SW480 (cell line): ENCODE measurements at places on chromosomes 1 and 21.

DNA sequence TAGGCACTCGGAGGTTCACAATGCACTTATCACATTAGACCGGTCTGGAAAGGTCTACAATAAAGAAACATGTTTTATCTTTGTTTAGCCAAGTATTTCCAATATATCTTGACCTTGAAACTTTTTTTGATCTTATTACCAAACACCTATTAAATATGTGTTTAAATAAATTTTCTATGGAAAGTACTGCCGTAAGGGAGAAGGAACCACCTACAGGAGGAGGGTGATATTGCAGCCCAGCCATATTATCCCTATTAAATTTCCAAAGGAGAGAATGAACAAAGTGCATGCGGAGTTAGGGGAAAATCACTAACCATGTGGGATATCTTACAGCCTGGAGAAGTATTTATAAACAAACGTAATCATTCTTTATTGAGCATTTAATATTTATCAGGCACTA is 14.5 kb downstream of the BRINP2 start:
- no peak for DNase-seq

DNA sequence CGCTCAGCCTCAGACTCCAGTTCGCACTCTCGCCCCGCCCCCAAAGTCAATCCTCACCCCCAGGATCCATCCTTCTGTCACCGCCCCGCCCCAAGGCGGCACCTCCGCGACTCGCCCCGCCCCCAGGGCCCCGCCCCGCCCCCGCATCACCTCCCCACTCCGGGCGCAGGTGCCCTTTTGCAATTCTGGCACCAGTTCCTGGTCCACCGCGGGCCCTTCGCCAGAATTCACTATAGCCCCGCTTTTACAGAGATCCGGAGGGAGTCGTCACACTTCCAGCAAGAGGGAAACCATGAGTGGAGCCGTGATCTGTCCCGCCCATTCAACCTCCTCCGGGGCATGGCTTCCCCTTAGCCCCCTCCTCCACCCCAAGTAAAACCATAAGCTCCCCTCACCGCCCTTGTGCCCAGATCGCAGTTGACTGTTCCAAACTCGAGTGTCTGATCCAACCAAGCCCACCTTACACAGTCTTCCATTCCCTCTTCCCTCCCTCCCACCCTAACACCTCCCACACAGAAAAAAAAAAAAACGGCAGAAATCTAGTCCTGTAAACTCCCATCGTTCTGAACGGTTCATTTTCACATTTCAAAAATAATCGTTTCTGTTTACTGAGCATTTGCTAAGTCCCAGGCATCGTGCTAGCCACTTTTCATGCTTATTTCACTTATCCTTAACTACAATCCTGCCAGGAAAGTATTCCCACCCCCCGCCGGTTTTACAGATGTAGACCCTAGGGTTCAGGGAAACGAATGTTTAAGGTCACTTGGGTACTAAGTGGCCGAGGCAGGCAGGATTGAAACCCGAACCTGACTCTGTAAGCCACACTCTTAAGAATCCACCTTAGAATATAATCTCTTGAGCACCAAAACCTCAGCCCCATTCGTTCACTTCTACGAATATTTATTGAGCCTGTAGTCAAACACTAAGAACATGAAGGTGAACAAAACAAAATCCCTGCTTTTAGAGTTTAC is 1.3 kb upstream of the DNAJC16 start:
- DNase-seq: no peak

- no peak for DNase-seq
Measured at GRCh38 chr1:219959540-219960203, 31.3 kb upstream of the SLC30A10 start.

- DNase-seq: peak; percentile 46
Measured at GRCh38 chr1:205791568-205792180, 16.4 kb upstream of the RAB29 start.

GRCh38 chr1:30685796-30686165 is 37.6 kb downstream of the MATN1 start:
- DNase-seq: no peak

- peak; percentile 68 for DNase-seq
Measured at GRCh38 chr1:54409156-54410142, 3.3 kb upstream of the SSBP3 start.

DNA sequence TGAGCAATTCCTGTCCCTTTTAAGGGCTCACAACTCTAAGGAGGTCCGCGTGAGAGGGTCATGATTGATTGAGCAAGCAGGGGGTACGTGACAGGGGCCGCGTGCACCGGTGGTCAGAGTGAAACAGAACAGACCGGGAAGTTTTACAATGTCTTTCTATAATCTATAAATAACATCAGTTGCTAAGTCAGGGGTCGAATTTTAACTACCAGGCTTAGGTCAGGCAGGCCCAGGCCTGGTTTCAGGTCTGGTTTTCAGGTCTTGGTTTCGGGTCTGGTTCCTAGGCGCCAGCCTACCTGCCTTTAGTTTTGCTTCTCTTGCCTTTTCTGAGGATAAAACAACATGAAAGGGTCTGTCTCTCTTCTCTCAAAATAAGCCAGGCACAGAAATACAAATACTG is 476.0 kb upstream of the CAMK1G start:
- DNase-seq: no peak

DNA sequence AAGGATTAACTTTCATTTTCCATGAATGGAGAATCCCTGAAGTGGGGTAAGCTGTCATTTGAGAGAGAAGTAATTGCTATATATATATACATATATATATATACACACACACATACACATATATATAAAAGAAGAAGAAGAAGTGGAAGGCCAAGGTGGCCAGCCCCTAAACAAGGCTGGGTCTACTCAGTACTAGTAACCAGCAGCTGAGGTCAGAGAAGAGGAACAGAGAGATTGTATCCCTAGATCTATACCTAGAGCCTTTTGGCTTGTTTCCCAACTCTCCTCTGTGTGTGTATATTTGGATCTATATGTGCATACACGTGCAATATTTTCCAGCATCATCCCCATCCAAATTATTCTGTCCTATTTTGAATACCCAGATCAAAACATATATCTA is 5.2 kb downstream of the TNFSF4 start:
- no peak for DNase-seq

DNA sequence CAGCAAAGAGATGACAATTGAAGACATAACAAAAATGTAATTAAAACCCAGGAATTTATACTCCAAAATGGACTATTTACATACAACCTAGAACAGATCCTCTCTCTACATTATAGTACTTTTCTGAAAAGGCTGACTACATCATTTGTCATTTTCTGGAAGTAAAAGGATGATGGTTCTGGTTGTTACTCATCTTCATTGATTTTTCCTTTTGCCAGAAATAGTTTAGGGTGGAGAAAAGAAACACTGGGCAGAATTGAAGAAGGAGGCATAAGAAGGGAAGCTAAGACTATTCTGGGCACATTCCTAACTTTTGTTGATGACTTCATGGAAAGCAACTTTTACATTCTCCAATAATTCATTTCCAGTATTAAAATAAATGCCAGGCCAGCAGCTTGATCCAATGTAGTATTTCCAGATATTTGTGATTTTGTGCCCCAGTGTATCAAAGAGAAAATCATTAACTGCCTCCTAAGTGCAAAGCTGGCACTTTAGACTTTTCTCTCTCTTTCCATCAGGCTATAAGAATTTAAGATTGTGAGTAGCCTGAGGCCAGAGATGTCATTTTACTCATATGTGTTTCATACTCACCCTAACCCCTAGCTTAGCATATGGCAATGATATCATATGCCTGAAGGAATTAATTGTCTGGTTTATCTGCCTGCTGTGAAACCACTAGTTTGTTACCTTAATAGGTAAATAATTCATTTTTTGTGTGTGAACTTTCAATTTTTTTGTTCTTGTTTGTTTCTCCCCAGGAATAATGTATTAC is 369.5 kb upstream of the LYPLAL1 start:
- DNase-seq: no peak

- DNase-seq: no peak
Measured at GRCh38 chr1:182246783-182247182, 144.8 kb downstream of the GLUL start.

DNA sequence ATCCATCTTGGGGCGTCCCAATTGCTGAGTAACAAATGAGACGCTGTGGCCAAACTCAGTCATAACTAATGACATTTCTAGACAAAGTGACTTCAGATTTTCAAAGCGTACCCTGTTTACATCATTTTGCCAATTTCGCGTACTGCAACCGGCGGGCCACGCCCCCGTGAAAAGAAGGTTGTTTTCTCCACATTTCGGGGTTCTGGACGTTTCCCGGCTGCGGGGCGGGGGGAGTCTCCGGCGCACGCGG is 282 bp upstream of the SOD1 start:
- no peak for DNase-seq

GRCh38 chr1:5312862-5313261 is 658.5 kb downstream of the AJAP1 start:
- no peak for DNase-seq

DNA sequence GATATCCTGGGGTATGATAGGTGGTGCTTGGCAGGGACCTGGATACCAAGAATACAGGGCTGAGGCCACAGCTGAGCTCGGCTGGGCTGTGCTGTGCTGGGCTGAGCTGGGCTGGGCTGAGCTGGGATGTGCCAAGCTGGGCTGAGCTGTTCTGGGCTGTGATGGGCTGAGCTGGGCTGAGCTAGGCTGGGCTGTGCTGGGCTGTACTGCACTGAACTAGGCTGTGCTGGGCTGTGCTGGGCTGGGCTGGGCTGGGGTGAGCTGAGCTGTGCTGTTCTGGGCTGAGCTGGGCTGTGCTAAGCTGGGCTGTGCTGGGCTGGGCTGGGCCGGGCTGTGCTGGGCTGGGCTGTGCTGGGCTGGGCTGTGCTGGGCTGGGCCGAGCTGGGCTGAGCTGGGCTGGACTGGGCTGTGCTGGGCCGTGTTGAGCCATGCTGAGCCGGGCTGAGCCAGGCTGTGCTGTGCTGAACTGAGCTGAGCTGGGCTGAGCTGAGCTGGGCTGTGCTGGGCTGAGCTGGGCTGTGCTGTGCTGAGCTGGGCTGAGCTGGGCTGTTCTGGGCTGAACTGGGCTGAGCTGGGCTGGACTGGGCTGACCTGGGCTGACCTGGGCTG is 94.7 kb upstream of the ACTRT2 start:
- DNase-seq: no peak

DNA sequence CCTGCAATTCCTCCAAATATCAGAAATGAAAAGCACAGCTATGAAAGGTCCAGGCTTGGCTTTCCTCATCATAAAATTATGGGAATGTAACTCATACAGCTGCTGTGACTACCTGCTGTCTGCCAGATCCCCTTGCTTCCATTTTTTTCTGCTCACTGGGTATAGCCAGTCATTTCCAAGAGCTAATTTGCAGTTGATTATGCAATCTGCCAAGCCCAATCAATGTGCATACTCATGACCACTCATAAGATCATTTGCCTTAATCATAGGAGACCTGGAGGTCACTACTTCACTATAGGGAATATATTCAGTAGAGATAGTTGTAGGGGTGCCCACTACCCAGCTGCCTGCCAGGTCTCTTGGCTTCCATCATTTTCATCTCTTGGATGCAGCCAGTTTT is 417.7 kb upstream of the ZRANB2 start:
- no peak for DNase-seq

- no peak for DNase-seq
Measured at GRCh38 chr1:201945863-201946223, 505 bp downstream of the LMOD1 start.

DNA sequence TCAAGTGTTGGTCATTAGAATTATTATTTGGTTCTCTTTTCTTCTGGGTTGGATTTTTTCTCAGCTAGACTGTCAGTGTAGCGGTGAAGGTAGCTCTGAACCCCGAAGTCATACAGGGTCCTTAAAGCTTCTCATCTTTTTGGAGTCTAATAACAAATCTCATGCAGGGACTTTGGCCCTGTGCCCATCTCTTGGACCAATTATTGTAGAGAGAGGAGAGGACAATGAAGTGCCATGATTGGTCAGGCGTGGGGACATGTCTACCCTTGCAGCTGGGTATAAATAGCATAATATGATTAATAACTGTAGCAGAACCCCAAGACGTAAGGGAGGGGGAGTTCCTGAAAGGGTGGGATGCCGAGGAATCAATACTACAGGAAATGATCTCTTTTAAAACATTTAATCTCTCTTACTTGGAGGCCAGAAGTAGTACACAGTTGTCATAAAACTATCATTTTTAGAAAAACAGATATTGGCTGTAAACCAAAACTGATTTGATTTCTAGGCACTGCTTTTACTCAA is 8.8 kb downstream of the MAGI3 start:
- no peak for DNase-seq

DNA sequence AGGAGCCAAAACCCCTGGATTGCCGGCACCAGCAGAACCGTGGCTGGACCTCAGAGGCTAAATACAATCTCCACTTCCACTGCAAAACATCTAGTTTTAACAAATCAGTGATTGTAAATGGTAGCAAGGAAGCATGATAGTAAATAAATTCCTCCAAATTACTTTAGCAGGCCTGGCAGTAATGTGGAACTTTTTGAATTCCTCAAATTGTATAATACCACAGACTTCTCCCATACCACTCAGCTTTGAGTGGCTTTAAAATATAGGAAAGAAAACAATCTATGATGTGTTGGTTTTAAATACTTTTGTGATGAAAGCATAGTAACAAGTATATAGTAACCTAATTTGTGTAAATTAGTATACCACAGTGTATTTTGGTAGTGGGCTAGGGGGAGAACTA is 34.1 kb downstream of the NIBAN1 start:
- no peak for DNase-seq

DNA sequence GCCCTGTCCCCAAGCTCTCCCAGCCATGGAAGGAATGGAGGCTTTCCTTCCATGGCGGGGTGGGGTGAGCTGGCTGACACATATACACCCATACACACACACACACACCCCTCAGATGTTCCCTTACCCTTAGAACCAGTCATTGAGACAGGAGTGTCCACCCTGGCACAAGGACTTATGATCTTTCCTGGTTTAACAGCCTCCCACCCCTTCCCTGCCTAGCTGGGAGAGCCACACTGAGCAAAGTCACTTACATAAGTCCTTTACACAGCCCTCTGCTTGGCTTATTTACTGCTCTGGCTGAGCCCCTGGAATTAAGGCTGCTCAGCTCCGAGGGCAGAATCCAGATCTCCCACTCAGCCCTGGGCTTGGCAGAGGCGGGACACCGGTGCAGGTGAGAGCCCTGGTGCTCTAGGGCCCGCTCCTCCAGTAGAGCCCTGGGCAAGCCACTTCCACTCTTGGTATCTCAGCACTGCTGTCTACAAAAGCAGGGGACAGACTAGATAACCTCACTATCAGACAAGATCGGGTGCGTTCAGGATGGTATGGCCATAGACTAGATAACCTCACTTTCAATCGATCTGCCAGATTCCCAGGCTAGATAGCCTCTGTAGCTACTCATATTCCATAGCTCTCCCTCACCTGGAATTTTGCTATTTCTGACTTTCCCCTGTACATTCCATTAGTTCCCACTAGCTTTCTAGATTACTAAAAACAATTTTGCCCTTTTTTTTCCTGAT is 16.7 kb downstream of the SLC6A9 start:
- no peak for DNase-seq
